ENCODE measurements at places on chromosomes 1 and 21.

- DNase-seq = no peak
Measured at GRCh38 chr1:87683196-87683956, 354.7 kb downstream of the LMO4 start.

DNA sequence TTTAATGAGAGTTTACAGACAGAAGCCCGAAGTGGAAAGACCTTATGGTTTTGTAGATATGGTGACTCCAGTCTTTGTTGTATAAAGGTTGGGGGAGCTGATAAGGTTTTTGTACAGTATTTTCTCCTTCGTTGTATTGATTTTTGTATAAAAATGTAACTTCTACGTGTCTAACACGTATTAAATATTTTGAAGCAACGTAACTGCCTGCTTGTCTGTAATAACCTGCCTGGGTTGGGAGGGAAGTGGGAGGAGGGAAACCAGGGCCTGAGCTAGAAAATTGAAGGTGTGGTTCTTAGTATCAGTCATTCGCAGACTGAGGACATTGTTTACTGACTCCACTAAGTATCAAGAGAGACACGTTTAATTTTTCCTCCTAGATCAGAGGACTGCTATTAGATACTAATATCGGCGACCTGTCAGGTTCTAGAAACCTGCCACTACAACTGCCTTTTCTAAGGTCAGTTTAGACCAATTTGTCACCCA is 2.2 kb downstream of the IER5 start:
- DNase-seq = no peak

DNA sequence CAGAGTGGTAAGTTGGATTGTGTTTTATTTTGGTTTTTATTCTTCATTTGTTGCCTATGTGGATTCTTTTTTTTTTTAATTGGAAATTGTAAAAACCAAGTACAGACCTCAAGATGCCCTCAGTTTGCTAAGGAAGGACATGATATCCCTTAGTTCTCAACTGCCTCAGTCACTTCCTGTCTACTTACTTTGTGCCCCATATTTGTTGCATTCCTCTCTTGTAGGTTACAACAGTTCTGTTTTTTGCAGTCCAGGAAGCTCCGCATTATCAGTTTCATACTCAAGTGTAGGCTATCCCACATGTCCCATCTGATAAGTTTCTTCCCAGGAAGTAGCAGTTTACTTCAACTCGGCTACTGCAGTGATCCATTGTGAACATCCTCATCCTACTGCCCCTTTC is 82.0 kb downstream of the RPAP2 start:
- DNase-seq = no peak

- no peak for DNase-seq
Measured at GRCh38 chr21:15741510-15741909, 11.7 kb downstream of the USP25 start.

- DNase-seq = no peak
Measured at GRCh38 chr21:37489553-37489952, 123.0 kb downstream of the DYRK1A start.

DNA sequence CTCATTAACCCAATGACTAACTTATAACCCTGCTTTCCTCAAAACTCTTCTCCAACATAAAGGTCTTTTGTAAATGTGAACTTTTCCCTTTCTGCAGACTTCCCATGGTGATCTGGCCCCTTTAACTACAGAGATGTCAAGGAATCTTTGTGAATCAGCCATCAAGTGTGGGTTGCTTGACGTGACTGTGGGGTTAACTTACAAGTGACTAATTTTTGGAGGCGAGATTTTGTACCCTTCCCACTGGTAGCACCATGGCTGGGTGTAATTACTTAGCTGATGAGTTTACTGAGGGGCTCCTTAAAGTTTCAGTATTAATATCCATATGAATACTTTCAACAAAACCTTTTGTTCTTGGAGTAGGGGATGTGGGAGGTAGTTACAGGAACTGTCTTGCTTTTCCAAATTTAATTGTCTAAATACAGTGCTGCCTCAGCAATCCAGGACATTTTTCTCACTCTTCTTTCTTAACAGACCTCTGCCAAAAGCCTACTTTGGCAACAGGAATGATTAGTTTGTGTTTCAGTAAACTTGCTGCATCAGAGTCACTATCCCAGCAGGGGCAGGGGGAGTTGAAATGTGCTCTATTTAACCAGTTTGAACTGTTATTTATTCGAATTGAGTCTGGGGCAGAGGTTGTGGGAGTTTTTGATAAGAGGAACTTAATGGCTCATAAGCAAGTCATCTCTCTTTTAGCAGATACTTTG is 217.3 kb upstream of the FGGY start:
- no peak for DNase-seq

GRCh38 chr1:108591466-108591865 is 31.6 kb downstream of the EEIG2 start:
- no peak for DNase-seq

DNA sequence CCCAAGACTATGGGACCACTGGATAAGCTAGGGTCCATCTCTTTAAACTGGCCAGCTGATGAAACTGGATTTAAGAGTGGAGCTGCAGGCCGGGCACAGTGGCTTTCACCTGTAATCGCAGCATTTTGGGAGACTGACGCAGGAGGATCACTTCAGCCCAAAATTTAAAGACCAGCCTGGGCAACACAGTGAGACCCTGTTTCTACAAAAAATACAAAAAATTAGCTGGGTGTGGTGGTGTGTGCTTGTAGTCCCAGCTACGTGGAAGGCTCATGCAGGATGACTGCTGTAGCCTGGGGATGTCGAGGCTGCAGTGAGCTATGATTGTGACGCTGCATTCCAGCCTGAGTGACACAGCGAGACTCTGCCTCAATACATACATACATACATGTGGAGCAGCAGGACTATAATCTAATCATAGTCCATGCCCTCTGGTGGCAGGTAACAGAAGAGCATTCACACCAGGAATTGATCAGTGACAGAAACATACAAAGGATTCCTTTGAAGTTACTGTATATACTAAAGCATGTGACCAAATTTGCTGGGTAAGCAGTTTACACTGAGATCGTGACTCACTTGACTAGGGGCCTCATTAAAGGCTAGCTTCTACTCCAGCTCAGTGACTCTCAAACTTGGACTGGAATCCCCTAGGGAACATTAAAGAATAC is 101.5 kb upstream of the SLFNL1 start:
- no peak for DNase-seq

DNA sequence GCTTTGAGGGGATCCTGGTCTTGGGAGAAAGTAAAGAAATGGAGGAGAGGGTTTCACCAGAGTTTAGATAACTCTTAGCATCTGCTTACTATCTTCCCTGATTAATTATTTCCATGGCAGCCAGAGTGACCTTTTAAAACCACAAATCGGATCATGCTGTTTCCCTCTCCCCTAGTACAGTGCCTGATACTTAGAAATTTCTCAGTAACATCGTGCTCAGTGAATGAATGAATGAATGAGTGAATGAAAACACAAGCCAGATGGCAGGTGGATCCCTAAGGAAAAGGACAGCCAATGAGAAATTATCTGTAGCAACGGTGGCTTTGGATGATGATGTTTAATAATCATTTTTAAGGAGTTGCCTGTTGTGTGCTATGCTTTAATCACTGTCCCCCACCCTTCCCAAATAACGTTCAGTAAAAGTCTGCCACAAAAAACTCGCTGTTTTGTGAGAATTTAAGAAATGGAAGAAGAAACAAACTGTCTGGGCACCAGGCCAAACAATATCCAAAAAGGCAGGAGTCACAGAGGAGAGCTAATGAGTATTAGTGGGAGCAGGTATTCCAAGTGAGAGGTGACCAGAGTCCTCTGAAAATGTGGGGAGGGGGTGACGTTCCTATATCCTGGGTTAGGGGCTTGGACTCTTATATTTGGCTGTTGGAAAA is 737 bp upstream of the SMAP2 start:
- DNase-seq = no peak

GRCh38 chr1:917466-918091 is 6.1 kb upstream of the SAMD11 start:
- DNase-seq = no peak

DNA sequence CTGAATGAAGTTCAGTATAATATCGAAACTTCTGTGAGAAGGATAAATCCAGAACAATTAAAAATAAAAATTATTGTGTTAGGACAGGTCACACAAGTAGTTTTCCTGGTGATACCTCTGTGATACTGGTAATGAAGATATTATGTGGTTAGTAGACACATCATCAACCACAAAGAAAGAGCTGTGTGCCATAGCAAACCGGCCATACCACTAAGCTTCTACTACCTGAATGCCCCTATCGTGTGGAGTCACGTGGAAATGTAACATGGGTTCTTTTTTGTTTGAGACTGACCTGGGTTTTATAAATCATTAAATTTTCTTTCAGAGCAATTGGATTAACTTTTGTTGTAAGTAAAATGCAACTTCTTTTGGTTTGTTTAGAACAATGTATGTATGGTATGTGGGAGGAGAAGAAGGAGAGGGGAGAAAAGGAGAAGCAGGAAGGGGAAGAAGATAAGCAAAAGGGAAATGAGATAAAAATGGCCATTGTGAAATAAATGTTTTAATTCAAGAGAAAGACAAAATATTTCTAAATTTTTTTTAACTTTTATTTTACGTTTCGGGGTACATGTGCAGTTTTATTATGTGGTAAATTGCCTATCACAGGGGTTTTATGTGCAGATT is 58.2 kb upstream of the LRRC8B start:
- DNase-seq = no peak

GRCh38 chr1:9849691-9850441 is 26.1 kb upstream of the CLSTN1 start:
- DNase-seq = no peak

GRCh38 chr1:67683766-67684525 is 1.1 kb upstream of the GADD45A start:
- DNase-seq = no peak

DNA sequence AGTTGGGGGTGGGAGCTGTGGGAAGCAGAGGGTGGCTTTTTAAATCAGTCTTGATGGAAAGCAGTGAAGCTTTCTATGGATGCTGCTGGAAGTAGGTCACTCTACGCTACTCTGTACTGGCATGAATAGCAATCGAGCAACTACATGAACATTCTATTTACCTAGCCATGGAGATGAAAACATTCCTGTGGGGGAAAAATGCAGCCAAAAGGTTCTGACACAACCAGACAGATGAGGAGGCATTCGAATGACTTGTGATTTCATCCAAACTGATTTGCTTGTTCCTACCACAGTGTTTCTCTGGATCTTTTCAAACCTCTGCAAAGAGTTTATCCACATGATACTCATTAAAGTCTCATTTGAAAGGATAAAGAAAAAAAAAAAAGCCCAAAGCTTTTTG is 95.0 kb downstream of the ASTN1 start:
- no peak for DNase-seq

- no peak for DNase-seq
Measured at GRCh38 chr1:33126411-33127000, 45.6 kb downstream of the AZIN2 start.

GRCh38 chr21:18840239-18840638 is 436.7 kb upstream of the TMPRSS15 start:
- no peak for DNase-seq

- no peak for DNase-seq
Measured at GRCh38 chr1:169461390-169462000, 24.2 kb downstream of the SLC19A2 start.

- DNase-seq = no peak
Measured at GRCh38 chr1:231899713-231900435, 273.3 kb downstream of the DISC1 start.

- no peak for DNase-seq
Measured at GRCh38 chr1:36626435-36626834, 143.7 kb upstream of the CSF3R start.

DNA sequence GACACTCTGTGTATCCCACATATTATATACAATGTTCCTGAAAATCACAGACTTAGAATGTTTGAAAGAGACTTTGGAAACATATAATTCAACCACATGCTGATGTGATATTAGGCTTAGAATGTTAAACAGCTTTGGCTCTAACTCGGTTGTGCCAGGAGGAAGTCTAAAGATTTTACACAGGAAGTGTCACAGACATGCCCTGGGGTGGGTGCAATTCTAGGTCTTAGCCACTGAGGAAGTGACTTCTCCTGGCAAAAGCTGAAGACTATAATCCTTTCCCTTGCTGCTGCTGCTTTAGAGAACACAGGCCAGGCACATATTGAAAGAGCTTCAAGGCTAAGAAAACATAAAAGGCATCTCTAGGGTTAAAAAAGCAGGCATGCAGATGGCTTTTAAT is 51.0 kb downstream of the RPL5 start:
- no peak for DNase-seq

DNA sequence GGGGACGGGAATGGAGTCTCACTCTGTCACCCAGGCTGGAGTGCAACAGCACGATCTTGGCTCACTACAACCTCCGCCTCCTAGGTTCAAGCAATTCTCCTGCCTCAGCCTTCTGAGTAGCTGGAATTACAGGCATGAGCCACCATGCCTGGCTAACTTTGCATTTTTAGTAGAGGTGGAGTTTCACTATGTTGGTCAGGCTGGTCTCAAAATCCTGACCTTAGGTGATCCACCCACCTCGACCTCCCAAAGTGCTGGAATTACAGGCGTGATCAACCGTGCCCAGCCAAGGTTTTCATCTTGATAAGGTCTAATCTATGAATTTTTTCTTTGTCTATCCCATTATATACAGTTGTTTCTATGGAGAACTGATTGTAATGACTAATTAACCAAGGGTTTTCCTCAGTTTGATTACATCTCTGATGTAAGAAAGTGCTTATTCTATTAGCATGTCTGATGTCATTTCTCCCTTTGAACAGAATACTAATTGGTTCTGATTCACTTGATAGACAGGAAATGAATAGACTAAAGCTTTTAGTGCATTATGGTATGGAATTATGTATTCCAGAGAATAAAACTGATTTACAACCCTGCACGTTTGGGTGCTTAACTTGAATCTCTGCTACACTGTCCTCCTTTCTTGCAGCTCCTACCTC is 11.9 kb downstream of the PACC1 start:
- DNase-seq = no peak

DNA sequence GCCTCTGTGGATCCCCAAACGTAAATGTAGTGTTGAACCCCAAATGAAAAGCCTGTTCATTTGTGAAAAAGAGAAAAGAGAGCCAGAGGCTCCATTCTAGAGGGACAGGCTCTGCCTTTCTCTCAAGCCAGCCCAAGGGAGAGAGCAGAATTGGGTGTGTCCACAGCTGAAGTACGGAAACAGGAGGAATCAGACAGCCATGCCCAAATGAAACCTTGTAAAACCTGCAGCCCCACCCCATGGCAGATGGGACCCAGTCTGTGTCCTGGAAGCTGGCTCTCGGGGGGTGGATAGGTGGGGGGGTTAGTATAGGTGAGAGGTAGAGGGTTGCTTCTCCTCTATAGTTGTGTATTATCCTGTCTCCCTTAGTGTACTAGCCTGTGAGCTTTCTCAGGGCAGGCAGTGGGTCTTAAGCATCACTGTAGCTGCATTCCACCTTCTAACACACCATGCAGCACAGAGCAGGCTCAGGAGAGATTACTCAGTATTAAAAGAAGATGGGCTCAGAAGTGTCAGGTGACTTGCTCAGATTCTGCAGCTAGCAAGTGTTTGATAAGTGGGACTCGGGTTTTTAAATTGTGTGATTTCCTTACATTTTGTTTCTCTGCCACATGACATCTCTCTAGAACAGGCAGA is 67.4 kb upstream of the SIPA1L2 start:
- DNase-seq = no peak

- DNase-seq = no peak
Measured at GRCh38 chr1:25580927-25581326, 35.7 kb upstream of the MAN1C1 start.

- DNase-seq = no peak
Measured at GRCh38 chr1:215508311-215508710, 58.8 kb upstream of the KCTD3 start.
